ENCODE measurements at places on chromosomes 12 and 14. TPM values are rescaled to one million over a fixed set of nuclear protein-coding genes. Genes with fewer than 3 reads are reported as not detected.

- no peak for DNase-seq
Measured at GRCh38 chr12:129641926-129642325, 261.9 kb downstream of the TMEM132D start.

GRCh38 chr12:104230304-104231095 lies 14.9 kb downstream of the TXNRD1 start:
- no peak for DNase-seq

- DNase-seq, result no peak
Measured at GRCh38 chr14:86999036-86999435, 993.9 kb downstream of the GALC start.

GRCh38 chr14:73761618-73762355 lies 47.6 kb upstream of the PNMA1 start:
- no peak for DNase-seq

- no peak for DNase-seq
Measured at GRCh38 chr14:61973981-61974380, 211.8 kb downstream of the SNAPC1 start.

DNA sequence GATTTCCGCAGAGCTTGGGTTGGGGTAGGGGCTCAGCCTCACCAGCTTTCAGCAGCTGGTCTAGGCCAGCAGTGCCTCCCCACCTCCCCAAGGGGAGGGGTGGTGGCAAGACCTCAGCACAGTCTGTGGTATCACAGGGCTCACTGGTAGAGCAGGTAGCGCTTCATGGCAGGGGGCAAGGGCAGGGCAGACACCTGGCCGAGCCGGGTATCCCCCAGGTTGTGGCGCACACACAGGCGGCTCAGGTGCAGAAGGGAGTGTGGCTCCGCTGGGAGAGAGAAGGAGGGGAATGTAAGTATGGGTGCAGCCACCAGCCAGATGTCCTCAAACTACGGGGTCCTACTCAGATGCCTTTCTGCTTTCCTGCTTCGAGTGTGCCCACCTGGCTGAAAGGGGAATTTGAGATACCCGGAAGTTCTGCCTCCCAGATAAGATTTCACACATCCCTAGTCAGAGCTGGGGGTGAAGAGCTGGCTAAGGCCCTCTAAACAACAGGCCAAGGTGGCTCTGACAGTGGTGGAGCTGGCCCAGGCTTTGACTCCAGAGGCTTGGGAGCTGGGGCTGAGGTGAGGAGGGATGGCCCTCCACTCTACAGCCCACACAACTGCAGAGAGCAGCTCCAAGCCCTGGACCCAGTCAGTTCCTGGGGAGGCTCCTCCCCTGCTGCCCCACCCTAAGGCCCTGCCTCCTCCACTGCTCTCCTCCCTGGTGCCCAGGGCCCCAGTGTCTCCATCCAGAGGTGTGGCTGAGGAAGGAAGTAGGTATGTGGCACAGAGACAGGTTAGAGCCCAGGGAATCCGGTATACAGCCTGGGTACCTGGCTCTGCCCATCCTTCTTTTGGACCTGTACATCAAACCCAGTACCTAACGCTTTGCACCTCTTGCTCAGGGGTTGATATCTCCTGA lies 1.8 kb downstream of the SPSB2 start:
- no peak for DNase-seq

DNA sequence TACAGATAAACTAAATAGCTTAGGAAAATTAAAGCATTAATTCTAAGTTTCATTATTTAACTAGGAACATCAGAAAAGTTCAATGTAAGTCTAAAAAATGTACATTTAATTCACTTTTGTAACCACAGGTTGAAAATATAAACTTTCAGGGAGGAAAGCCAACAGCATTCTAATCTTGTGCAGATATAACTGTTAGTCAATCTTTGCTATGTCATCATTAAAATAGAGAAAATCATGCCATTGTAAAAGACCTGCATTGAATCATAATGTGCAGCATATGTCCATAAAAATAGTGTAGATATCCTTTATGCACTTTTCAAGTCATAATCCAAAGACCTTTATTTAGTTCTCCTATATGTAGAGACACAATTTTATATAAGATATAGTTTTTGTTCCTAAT lies 207.3 kb downstream of the ALG10B start:
- DNase-seq, result no peak

FGFR1OP2 gene
- total RNA-seq, result 64.3 TPM

LYSET gene
- 18.0 TPM for total RNA-seq
